ENCODE measurements at places on chromosomes 4 and X.
A peak's percentile ranks its signal among the peaks of the same experiment; 100 is the strongest.

DNA sequence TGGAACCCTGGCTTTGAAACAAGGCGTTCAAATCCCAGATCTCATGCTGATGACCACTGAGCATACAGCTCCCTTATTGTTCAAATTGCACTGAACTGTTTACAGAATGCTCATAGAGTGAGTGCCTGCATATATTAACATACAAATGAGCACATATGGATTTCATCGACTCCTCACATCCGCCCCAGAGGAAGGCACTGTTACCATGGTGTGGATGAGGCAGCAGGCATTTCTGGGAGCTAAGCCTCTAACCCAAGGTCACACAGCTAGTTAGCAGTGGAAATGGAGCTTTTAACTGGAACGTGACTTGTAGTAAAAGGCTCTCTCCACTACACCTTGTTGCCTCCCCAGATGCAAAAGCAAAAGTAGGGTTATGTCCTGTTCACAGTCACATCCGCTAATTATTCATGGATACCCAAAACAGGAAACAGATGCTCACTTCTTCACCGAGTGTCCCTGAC lies 289.7 kb downstream of the STK32B start:
- no peak for DNase-seq

DNA sequence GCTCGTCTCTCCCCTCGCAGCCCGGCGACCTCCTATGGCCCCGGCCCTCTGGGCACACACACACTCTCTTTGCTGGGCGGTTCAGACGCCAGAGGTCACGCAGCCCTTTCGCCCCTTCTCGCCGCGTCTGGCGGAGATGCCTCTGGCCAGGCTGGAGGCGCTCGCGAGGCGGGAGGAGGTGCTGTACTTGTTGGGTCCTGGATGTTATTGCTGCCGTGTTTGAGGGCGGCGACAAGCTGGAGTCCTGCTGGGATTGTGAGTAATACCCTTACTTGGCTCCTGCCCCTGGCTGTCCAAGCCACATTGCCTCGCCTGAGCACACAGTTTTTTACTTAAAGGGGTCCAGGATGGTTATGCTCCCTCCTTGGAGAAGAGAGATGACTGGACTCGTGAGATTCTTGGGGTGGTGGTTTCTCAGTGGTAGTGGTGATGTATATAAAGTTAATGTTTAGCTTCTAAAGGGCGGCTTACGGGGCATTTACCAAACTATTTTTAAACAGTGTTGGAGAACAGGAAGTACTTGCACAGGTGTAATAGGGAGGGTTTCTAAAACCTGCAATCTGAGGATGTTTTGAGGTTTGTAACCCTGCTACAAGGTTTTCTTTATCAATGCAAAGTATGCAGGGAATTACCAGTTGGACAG lies 572 bp downstream of the USP53 start:
- DNase-seq, result peak; percentile 58

DNA sequence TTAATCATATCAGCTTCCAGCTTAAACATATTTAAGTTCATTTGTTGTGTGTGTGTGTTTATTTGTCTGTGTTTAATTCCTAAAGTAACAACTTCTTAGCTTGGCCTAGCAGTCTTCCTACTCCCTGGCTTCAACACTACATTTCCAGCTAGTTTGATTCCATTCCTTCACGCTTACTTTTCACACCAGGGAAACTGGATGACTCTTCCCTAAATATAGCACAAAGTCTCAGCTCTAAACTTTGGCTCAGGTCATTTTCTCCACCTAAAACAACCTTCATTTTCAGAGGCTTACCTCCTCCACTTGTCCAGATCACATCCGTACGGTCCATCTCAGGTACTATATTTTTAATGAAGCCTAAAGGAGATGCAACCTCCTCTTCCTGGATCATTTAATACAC lies 94.4 kb downstream of the KCTD8 start:
- DNase-seq, result no peak

- no peak for DNase-seq
Observed at GRCh38 chr4:138299881-138300280, 57.7 kb upstream of the SLC7A11 start.
